ENCODE measurements at places on chromosomes 2 and 18.

DNA sequence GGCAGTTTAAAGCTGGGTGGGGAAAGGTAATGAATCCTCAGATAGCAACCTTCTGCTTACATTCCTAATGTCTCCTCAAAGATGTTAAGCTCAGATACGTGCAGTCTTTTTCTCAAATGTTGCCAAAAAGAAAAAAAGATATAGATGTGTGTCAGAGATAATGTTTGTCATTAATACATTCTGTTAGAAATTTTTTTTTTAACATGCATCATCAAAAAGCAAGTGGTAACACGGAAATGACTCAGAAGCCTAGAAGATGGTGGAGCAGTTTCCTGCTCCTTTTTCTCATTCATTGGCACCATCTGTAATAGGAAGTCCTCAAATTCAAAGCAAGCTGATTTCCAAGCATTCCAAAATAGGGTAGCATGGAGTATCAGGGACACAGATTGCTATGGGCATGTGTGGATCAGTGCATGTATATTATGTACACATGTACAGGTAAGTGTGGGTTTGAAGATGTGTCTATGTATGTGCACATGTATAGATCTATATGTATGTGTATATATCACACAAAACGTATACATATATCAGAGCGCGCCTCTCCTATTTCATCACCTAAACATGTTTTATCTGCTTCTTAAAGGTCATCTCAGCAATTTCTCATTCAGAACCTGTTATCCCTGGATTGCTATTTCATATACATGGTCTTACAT lies 79.9 kb upstream of the ITGB6 start:
- peak; percentile 90 for DNase-seq

DNA sequence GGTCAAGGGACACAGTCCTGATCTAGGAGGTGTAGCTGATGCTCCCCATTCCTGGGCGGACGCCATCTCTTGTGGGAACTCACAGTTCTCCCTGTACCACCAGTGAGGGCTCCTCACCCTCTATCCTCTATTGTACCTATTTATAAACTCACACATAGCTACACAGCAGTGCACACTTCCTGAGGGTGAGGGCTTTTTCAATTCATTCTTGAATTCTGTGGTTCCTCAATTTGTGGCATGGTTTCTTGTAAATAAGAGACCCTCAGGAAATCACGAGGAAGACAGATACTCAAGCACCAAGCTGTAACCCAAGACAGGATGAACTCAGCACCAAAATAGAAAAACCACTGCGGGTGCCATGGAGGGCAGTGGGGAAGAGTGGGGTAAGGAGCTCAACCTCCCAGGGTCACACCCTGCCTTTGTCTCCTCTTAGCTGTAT lies 245.9 kb upstream of the PXDN start:
- DNase-seq = no peak

DNA sequence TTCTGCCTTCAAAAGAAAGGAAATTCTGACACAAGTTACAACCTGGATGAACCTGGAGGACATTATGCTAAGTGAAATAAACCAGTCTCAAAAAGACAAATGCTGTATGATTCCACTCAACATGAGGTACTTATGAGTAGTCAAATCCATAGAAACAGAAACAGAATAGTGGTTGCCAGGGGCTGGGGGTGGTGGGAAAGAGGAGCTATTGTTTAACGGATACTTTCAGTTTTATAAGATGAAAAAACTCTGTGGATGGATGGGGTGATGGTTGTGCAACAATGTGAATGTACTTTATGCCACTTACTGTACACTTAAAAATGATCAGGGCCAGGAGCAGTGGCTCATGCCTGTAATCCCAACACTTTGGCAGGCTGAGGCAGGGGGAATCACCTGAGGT lies 15.4 kb downstream of the SLC35F5 start:
- no peak for DNase-seq

- no peak for DNase-seq
Measured at GRCh38 chr2:218873359-218874194, 7.1 kb upstream of the WNT10A start.

DNA sequence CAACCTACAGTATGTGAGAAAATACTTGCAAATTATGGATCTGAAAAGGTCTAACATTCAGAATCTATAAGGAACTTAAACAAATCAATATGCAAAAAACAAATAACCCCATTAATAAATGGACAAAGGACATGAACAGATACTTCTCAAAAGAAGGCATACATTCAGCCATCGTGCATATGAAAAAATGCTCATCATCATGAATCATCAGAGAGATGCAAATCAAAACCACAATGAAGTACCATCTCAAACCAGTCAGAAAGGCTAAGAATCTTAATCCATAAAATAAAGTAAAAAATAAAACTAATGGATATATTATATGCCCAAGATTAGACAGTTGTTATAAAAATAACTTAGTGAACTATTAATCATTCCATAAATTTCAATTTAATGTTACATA lies 154.0 kb downstream of the CALCRL start:
- peak; percentile 17 for DNase-seq

- no peak for DNase-seq
Measured at GRCh38 chr2:239881561-239882320, 143.4 kb downstream of the NDUFA10 start.

DNA sequence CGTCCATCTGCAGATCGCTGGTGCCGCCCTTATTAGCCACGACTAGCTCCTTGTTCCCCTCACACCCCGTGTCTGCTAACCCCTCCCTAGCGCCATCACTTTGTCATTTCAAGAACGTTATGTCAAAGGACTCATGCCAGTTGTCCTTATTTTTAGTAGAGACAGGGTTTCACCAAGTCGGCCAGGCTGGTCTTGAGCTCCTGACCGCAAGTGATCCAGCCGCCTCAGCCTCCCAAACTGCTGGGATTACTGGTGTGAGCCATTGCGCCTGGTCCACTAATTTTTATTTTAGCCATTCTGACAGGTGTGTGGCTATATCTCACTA lies 138.9 kb upstream of the HDAC4 start:
- DNase-seq = no peak

GRCh38 chr18:43606795-43607194 lies 329.5 kb upstream of the SYT4 start:
- DNase-seq = no peak

GRCh38 chr2:200618590-200619021 lies 32.8 kb downstream of the AOX1 start:
- DNase-seq = peak; percentile 61

- no peak for DNase-seq
Measured at GRCh38 chr2:236847023-236847422, 238.7 kb upstream of the COPS8 start.

DNA sequence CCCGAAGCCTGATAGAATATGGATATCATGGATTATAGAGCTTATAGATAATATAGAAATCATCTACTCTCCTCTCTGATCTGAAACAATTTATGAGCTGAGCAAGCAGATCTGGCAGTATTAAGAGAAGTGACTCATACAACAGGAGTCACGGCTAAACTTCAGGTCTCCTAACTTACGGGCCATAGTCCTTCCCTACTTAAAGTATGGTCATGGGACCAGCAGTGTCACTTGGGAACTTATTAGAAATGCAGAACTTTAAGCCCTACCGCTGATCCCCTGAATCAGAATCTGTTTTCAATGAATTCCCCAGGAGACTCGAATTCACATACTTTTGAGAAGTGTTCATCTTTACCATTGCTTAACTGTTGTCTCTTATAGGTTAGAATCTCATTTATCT lies 195.7 kb upstream of the FANCL start:
- peak; percentile 30 for DNase-seq

DNA sequence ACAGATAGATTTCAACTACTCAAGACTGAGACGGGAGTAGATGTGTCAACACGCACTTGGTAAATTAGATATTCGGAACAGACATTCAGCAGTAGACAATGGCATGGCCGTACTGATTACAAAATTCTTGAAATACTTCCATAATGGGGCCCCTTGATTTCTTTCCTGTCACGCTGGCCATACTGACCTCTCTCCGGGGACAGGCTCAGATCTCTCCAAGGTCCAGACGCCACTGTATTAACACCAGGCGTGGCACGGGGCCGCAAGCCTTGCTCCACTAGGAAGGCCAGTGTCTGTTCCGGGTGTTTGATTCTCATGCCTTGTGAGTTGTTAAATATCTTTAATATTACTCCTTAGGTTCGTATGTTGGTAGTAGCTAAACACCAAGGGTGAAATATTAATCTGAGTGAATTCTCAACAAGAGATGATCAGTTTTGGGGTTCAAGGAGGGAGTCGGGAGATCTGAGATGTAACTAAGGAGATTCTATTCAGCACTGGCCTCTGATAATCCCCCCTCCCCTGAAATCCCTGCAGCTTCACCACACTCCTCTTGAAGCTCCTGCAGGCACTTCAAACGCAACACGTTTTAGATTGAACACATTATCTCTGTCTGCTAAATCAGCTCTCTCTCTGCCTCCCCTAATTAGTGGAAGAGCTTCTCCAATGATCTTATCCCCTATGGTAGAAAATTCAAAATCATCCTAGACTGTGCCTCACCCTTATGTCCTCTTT lies 2.2 kb upstream of the EHD3 start:
- no peak for DNase-seq

- peak; percentile 66 for DNase-seq
Measured at GRCh38 chr2:191571163-191571769, 106.7 kb upstream of the NABP1 start.

DNA sequence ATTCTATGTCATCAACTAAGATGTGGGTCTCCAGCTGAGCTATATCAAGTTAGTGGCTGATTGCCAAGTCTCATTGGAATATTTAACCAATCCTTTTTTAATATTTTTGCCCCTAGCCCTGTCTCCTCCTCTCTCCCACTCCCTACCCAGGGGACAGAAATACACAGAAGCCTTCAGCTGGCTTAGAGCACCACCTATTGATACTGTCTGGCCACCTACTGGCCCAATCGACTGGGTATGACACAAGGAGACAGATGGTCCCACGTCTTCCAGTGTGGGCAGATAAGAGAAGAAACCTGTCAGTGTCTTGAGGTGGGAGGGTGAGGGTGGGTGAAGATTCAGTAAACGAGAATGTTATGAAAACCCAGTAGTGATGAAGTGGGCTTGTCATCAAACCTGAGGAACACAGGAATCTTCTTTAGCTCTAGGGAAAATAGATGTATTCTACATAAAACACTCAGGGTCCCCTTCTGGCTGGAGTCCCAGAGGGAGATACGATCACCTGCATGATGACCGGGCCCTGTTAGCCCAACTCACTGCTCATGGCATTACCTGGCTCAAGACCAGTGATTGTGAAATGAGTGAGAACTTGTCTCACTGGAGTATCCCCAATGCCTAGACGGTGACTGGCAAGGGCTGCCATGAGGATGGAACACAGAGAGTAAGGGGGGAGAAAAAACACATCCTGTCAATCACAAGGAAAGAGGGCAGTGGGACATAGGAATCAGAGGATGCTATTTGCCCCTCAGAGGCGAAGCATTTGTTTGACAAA lies 26.7 kb downstream of the POLR1A start:
- DNase-seq = peak; percentile 67

GRCh38 chr2:212330263-212330662 lies 208.3 kb downstream of the ERBB4 start:
- DNase-seq = no peak

GRCh38 chr2:240993446-240994170 lies 4.8 kb upstream of the SNED1 start:
- DNase-seq = no peak

DNA sequence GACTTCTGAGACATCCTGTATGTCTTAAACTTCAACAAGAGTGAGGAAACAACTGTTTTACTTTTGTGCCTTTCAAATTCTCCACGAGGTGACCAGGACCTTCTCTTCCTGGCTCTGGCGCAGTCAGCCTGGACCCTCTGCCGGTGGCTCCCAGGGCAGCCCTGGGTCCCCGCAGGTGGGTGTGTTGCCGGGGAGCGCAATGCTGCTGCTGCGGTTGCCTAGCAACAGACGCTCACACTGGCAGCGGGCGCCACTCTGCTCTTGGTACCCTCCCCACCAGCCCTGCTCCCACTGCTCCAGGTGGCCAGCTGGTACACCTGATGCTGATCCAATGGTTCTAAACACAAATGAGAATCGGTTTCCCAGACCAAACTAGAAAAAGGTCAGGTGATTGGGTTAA lies 58.7 kb downstream of the GNAL start:
- DNase-seq = no peak

GRCh38 chr2:169362118-169362893 lies at the start of gene LRP2:
LRP2 (minus strand) TSS chr2:169362534; CDS start chr2:169362399, 135 bp downstream.
- no peak for DNase-seq

DNA sequence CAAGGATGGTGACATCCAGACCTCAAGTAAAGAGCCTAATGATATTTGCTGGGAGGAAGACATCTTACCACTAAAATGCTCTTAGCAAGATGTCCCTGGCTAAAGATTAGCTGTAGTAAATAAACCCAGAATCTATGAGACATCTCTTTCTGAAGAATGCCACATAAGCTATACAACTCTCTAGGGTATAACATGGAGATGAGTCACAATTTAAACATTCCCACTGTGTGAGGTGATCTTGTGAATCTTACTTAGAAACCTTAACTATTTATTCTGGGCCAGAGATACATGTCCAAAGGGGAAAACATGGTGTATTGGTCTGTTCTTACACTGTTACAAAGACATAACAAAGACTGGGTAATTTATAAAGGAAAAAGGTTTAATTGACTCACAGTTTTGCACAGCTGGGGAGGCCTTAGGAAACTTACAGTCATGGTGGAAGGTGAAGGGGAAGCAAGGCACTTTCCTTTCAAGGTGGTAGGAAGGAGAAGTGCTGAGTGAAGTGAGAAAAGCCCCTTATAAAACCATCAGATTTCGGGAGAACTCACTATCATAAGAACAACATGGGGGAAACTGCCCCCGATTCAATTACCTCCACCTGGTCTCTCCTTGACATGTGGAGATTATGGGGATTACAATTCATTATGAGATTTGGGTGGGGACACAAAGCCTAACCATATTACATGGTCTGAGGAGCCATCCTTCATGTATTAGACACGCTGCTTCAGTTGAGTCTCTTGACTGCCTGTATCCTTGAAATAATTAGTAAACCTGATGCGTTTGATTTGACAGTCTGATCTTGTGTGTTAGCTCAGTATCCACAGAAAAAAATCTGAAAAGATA lies 17.1 kb downstream of the KRCC1 start:
- peak; percentile 94 for DNase-seq

GRCh38 chr2:166112193-166112605 lies 15.6 kb downstream of the SCN1A start:
- peak; percentile 18 for DNase-seq

DNA sequence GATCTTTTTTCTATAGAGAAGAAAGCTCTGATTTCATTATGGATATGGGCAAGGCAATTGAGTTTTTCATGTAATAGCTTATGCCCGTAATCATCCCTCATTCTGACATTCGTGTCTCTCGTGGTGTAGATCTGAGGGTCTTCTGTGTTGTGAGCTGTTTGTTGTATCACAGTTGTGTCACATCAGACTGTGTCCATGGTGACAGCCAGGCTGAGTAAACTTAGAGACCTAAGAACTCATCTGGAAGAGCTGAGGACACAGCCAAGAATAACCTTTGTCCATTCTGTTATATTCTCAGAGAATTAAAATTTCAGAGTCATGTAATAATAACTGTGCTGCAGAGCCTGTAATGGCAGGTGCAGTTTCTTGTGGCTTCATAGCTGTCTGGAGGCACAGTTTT lies 116.5 kb downstream of the ATP9B start:
- no peak for DNase-seq
